ENCODE measurements at places on chromosomes 2 and 18.

GRCh38 chr2:158214431-158214830, 112.8 kb downstream of the UPP2 start:
- DNase-seq = no peak

GRCh38 chr2:122843503-122843902, 1088.1 kb downstream of the TSN start:
- DNase-seq = no peak

DNA sequence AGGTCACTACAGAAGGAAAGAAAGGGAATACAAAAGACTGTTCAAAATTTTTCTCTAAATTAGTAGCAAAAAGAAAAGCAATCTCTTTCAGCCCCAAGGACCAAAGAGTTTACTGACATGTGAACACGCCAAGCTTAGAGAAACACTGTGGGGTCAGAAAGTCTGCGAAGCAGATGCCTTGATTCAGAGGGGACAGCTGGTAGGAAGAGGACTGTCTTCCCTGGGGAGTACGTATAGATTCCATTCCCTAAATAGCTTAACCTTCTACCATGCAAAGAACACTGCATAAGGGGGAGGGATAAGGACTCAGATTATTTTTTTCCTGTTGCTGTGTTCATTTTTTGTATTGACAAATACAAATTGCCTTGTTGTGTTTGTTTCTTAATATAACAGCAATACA, 96.1 kb downstream of the IRS1 start:
- no peak for DNase-seq

- no peak for DNase-seq
Measured at GRCh38 chr2:25269233-25269632, 72.5 kb downstream of the DNMT3A start.

- no peak for DNase-seq
Measured at GRCh38 chr18:25399554-25399953, 47.6 kb upstream of the ZNF521 start.

DNA sequence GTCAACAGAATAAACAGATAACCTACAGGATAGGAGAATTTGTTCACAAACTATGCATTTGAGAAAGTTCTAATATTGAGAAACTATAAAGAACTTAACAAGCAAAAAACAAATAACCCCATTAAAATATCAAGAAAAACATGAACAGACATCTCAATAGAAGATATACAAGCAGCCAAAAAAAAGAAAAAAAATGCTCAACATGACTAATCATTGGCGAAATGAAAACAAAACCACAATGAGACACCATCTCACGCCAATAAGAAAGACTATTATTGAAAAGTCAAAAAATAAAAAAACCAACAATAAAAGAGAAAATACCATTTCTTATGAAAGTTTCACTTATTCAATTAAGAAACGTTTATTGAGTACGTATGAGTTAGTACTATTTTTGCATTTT, 800.5 kb downstream of the CBLN2 start:
- DNase-seq = no peak

DNA sequence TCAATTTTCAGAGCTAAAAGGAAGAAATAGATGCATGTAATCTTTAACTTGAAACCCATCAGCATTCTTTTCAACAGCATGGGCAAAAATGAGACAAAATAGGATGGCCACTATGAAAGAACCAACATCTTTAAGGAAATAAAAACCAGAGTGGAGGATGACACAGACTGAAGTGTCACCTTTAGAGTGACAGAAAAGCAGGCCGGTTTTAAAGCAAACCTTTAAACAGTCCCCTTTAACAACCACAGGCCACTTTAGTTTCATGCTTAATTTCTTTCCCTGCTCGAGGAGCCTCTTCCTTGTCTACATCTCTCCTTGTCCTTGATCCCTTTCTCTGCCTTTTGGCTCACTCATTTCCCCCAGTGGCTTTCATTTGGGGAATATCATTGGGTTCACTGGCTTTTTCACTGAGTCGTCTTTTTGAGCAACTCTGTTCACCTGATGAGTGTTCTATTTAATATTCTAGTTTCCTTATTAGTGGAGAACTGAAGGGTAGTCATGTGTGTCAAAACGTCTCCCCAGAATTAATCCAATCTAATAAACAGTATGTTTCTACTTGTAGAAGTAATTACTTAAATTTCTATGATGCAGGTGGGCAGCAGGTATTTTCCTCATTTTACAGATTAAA, 72.5 kb downstream of the DOCK10 start:
- DNase-seq = no peak

DNA sequence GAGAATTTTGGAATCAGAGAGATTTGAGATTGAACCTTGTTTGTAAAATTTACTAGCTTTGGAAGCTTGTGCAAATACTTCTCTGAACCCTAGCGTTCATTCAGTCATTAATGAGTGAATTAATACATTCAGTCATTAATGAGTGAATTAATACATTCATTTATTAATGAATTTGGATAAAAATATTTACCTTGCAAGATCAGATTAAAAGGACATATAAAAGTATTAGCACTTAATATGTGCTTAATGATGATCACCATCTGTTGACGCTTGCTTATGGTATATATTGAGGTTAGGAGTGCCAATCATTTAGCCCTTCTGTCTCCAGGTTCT, 26.9 kb downstream of the EML4 start:
- no peak for DNase-seq

DNA sequence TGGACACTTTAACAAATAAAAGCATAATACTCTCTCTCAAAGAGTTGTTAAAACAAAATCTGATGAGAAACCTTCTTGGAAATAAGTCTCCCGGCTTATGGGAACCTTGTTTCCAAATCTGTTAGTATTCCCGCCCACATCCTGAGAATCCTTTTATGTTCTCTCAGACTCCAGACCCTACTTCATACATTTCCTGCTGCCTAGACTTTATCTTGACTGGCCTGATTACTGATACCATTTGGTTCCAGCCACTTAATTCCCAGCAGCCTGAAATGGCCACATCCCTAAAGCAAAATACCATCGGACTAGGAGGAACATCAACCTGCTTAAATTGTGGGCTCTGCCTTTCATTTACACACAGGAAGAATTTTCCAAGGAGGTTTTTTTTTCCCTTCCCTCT, 79.1 kb upstream of the CYP1B1 start:
- DNase-seq = no peak

GRCh38 chr18:77054288-77054605, 78.3 kb downstream of the MBP start:
- no peak for DNase-seq

GRCh38 chr2:109174214-109174613, 45.2 kb downstream of the SH3RF3 start:
- DNase-seq = no peak

GRCh38 chr2:112141626-112142007, 3.4 kb downstream of the FBLN7 start:
- DNase-seq = no peak

- DNase-seq = no peak
Measured at GRCh38 chr2:77018219-77018618, 504.0 kb downstream of the LRRTM4 start.

All from NCI-H1092 (cell line).